IMR-90 (cell line): ENCODE measurements at places on chromosomes 1 and 21. TPM values are rescaled to one million over a fixed set of nuclear protein-coding genes. Genes with fewer than 3 reads are reported as not detected.
A peak's percentile ranks its signal among the peaks of the same experiment; 100 is the strongest.

The CD48 gene
- not detected in 2 replicates for total RNA-seq

The MPL gene
- total RNA-seq = not detected in 2 replicates

GRCh38 chr1:172990598-172991215, 60.0 kb downstream of the TNFSF18 start:
- no peak overlapping the region for H3K4me3 ChIP-seq
- H3K36me3 ChIP-seq = no peaks in the 10 kb centered on the region
- peak; percentile 73 for DNase-seq
- no peak overlapping the region for H3K27ac ChIP-seq
- H3K27me3 ChIP-seq = no peaks in the 10 kb centered on the region

GRCh38 chr1:232630047-232630893, at the start of gene SIPA1L2:
TSS of gene SIPA1L2 (minus strand) at chr1:232630133. CDS start at chr1:232515339, 114,794 bp downstream.
- H3K4me3 ChIP-seq = peak within 1 kb of the TSS; percentile 78

GRCh38 chr21:44462086-44462833, 7.0 kb downstream of the LRRC3 start:
- no peaks in the 10 kb centered on the region for H3K27me3 ChIP-seq
- no peaks in the 10 kb centered on the region for H3K4me1 ChIP-seq
- no peak overlapping the region for H3K4me3 ChIP-seq

The IFI44L gene
- total RNA-seq = 0.18 and 0.28 TPM in 2 replicates

The CHRM3 gene
- total RNA-seq = not detected in 2 replicates

The HSPA6 gene
- total RNA-seq = 0.54 and 0.56 TPM in 2 replicates

GRCh38 chr21:31140025-31140424, 101.7 kb upstream of the KRTAP19-8 start:
- no peaks in the 10 kb centered on the region for H3K27me3 ChIP-seq
- no peak overlapping the region for H3K27ac ChIP-seq
- no peaks in the 10 kb centered on the region; the same call in 1 of the 2 replicates for H3K4me1 ChIP-seq
- no peaks in the 10 kb centered on the region for H3K36me3 ChIP-seq
- DNase-seq = no peak

GRCh38 chr21:42451941-42452340, 44.1 kb downstream of the RSPH1 start:
- H3K27me3 ChIP-seq = peaks cover 16% of the 10 kb centered on the region; the same call in 1 of the 2 replicates
- no peaks in the 10 kb centered on the region for H3K4me1 ChIP-seq
- no peak overlapping the region for H3K4me3 ChIP-seq
- H3K36me3 ChIP-seq = no peaks in the 10 kb centered on the region

- no peak overlapping the region for H3K27ac ChIP-seq
- H3K4me1 ChIP-seq = no peaks in the 10 kb centered on the region
- H3K4me3 ChIP-seq = no peak overlapping the region
- H3K36me3 ChIP-seq = no peaks in the 10 kb centered on the region
- peaks cover 25% of the 10 kb centered on the region for H3K27me3 ChIP-seq
Measured at GRCh38 chr21:42384156-42384945, 11.5 kb downstream of the TMPRSS3 start.

DNA sequence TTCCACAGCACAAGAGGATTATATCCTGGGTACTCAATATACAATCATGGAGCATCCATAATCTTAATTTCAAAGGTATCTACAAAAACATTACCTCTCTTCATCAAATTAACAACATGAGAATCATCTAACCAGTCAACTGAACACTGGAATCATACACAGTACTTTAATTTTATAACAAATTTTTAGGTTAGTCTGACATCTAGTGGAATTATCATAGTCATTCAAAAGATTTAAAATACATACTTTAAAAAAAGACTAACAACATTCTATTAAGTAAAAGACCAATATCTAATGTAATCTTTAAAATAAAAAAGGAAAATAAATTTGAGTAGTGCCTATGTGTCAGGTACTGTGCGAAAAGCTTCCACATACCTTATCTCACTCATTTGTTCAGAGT, 16.8 kb upstream of the SH3GLB1 start:
- H3K27me3 ChIP-seq = peaks cover 1% of the 10 kb centered on the region; the same call in 1 of the 2 replicates
- H3K4me3 ChIP-seq = no peak overlapping the region
- H3K4me1 ChIP-seq = no peaks in the 10 kb centered on the region
- H3K27ac ChIP-seq = no peak overlapping the region

DNA sequence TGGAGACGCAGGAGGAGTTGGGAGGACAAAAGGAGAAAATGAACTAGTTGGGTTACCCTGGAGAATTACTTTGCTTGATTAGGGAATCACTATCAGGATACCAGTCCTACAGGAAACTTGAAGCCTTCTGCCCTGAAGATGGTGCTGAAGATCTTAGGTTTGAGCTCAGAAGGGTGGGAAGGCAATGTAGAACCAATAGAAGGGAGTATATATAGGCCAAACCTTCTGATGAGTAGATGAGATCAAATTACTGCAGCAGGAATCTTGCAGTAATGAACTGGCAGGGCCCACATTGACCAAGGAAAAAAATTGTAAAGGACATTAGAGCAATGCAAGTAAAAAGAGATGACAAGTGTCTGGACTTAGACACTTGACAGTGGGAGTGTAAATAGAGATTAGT, 116.3 kb upstream of the CACYBP start:
- H3K36me3 ChIP-seq = no peaks in the 10 kb centered on the region
- no peaks in the 10 kb centered on the region for H3K4me1 ChIP-seq
- no peak overlapping the region for H3K27ac ChIP-seq
- no peak overlapping the region for H3K4me3 ChIP-seq

DNA sequence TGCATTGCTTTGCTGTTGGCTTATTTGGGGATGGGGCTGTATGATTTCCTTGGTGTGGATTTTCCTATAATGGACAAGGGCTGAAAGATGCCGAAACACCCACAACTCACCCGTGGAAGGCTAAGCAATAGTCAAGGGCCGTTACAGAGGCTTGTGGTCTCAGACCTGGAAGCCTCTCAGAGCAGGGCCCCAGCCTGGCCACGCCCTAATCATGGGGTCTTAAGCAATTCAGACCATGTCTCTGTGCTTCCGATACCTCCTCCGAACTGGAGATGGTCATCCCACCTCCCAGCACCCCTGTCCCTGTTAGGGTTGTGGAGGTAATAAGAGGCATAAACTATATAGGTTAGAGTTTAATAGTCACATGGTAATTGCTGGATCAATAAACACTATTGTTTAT, 3.4 kb downstream of the ABCG1 start:
- peak overlapping the region; percentile 86 for H3K27ac ChIP-seq
- H3K4me3 ChIP-seq = no peak overlapping the region
- 0 out of 2 replicates have a peak, but pooled peaks cover 7% of the 10 kb centered on the region for H3K27me3 ChIP-seq
- DNase-seq = no peak

GRCh38 chr1:156104065-156104810, 10.3 kb upstream of the LMNA start:
- no peak overlapping the region for H3K4me3 ChIP-seq
- H3K27ac ChIP-seq = peak overlapping the region; percentile 73
- peak; percentile 80 for DNase-seq

The C1orf167 gene
- total RNA-seq = under 0.01 and 0.28 TPM in 2 replicates

DNA sequence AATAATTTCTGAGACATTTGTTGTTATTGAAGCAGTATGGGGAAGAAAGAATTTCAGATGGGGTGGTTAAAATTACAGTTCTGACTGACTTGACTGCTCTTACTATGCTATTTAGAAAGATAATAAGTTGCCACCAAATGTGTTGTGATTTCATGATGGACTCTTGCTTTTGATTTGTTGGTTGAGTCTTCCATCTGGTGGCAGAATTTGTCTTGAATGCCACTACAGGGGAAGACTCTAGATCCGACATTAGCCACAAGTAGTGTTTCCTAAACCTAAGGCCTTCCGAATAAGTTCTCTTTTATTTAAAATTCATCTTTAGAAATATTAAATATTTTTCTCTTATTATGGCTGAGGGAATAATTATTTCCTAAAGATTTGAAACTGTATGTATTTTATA, 190.9 kb upstream of the ADGRL4 start:
- peaks cover 2% of the 10 kb centered on the region for H3K4me1 ChIP-seq
- peak; percentile 38 for DNase-seq
- H3K27me3 ChIP-seq = no peaks in the 10 kb centered on the region
- no peak overlapping the region for H3K27ac ChIP-seq
- H3K4me3 ChIP-seq = no peak overlapping the region

The CFHR4 gene
- total RNA-seq = not detected in 2 replicates

- peak; percentile 64 for DNase-seq
- no peak overlapping the region for H3K27ac ChIP-seq
- no peak overlapping the region for H3K4me3 ChIP-seq
- H3K36me3 ChIP-seq = 0 out of 2 replicates have a peak, but pooled peaks cover under 1% of the 10 kb centered on the region
Measured at GRCh38 chr1:243475966-243476365, 220.1 kb downstream of the SDCCAG8 start.

DNA sequence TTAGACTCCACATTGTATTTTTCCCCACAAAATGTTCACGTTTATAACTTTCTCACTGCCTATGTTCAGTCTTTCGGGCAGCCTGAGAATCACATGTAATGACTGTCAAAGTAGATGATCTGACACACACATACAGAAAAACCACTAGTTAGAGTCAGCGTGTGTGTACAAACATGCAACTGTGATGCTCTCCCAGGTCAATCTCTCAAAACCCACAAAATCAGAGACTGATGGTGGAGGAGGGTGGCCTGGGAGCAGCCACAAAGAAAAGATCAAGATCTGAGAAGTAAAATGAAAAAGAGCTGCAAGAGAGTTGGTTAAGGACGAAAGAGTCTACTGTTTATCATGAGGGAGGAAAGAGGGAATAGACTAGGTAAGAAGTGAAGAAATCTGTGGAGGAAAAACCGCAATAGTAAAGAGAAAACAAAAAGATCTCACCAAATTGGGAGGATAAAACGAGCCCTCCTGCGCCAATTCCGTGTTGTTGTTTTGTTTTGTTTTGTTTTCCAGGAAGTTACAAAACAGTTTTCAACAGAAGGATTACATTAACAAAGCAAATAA, 2.3 kb downstream of the EGLN1 start:
- H3K4me3 ChIP-seq = peak overlapping the region; percentile 78
- H3K27me3 ChIP-seq = no peaks in the 10 kb centered on the region
- no peaks in the 10 kb centered on the region; the same call in 1 of the 2 replicates for H3K36me3 ChIP-seq

DNA sequence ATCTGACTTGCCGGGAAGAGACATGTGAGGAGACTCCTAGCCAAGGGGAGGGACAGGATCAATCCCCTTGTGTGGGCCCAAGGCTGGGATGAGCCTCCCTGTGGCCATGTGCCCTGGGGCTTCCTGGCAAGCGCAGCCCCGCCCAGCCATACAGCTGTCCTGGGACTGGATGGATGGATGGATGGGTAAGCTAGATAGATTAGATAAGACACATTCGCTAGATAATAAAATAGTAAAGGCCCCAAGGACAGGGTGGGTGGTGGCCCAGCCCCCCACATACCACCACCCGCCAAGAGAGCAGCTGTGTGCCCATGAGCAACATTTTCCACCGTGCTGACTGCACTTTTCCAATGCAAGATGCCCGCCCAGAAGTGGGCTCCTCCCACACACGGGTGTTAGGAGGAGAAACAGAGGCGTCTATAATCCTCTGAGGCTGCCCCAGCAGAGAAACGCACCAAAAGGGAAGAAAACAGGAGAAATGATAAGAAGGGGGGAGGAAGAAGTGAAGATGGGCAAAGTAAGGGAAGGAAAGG, 25.1 kb downstream of the ZBTB17 start:
- peaks cover 51% of the 10 kb centered on the region for H3K4me1 ChIP-seq
- H3K36me3 ChIP-seq = peaks cover 24% of the 10 kb centered on the region
- no peaks in the 10 kb centered on the region for H3K27me3 ChIP-seq
- DNase-seq = peak; percentile 42

DNA sequence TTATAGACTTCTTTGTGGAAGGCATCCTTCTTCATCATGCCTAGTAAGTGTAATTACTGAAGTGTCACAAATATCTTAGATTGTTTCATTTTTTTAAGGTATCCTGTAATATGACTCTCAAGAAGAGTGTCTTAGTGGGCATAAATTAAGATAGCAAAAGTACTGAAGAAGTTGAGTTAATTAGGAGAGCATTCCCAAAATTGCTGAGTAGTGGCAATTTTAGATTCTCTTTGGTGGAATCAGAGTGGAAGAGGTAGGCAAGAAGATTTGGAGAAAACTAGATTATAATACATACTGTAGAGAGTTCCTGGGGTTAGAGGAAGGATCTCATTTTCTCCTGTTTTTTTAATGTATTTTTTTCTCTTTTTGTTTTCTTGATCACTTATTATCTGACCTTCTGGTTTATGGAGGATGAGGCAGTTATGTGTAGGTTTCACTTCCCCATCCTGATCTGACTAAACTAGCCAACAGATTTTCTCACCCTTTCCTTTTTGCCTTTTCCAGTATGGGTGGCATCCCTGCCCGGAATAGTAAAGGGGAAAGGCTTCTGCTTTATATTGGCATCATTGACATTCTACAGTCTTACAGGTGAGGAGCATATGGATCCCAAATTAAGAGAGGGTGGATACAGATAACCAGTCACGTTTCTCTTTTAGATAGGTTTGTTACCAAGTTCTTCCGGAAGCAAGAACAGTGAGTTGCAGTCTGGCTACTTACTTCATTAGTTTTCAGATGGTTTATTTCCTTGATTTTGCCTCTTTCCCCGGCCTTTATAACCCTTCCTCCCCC, 16.7 kb upstream of the PSMD4 start:
- no peak overlapping the region for H3K4me3 ChIP-seq
- DNase-seq = no peak

DNA sequence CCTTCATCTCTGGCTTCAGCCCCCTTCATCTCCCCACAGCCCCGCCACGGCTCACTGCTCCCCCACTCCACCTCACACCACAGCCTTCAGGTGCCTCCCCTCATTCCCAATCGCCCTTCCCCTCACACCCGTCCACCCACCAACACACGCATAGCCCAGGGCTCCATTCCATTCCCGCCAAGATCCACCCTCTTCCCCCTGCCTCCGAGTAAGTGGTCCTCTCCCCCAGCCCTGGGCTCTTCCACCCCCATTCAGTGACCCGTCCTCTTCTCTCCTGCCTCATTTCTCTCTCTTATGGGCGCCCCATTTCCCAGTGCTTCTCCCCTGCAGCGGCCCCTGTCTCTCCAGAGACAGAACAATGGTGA, 53.2 kb downstream of the VWA5B1 start:
- no peak for DNase-seq
- no peak overlapping the region for H3K27ac ChIP-seq
- no peaks in the 10 kb centered on the region for H3K36me3 ChIP-seq
- peaks cover 32% of the 10 kb centered on the region for H3K27me3 ChIP-seq
- no peaks in the 10 kb centered on the region for H3K4me1 ChIP-seq

DNA sequence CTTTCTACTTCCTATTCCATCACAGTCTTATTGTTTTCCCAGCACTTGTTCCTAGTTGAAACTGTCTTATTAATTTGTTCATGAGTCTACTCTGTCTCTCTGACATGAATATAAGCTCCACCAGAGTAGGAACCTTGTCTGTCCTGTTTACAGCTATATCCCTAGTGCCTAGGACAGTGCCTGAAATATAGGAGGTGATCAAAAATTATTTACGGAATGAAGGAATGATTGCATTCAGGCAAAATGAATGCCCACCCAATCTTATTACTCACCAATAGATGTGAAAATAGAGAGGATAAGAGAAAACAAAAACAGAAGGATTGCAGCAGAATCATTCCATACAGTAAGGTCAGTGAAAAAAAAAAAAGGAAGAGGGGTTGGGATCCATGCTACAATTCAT, 1.1 kb downstream of the TXNDC12 start:
- H3K4me1 ChIP-seq = peaks cover 2% of the 10 kb centered on the region; the same call in 1 of the 2 replicates
- peak overlapping the region; percentile 84; the same call in 1 of the 2 replicates for H3K4me3 ChIP-seq
- H3K36me3 ChIP-seq = peaks cover 7% of the 10 kb centered on the region

GRCh38 chr1:18246543-18246942, 138.9 kb downstream of the IGSF21 start:
- H3K4me1 ChIP-seq = no peaks in the 10 kb centered on the region
- no peak overlapping the region for H3K27ac ChIP-seq
- no peaks in the 10 kb centered on the region for H3K36me3 ChIP-seq
- H3K4me3 ChIP-seq = no peak overlapping the region
